Stimulated activated CD4-positive, alpha-beta T cell treated with anti-CD3 and anti-CD28 coated beads, Interleukin-12 subunit alpha, Interleukin-12 subunit beta, amount 100 ng/mL, for 48 hours (primary cell): ENCODE measurements at places on chromosomes 7 and 10.

DNA sequence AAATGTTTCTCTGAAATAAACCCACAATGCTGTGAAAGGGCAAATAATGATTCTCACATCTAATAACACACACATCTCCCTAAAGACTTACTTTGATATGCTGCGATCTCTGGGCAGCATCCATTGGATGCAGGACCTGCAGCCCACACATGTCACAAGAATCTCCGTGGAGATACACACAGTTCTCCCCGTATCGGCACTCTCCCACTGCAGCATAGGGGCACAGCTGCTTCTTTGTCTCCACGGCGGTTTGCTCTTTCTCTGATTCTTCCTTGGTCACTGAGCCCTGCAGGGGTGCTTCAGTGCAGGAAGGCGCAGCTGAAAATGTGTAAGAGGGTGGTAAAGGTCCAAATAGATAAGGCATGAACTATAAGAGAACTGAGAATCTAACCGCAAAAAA lies 20.4 kb downstream of the MKRN1 start:
- DNase-seq: no peak

DNA sequence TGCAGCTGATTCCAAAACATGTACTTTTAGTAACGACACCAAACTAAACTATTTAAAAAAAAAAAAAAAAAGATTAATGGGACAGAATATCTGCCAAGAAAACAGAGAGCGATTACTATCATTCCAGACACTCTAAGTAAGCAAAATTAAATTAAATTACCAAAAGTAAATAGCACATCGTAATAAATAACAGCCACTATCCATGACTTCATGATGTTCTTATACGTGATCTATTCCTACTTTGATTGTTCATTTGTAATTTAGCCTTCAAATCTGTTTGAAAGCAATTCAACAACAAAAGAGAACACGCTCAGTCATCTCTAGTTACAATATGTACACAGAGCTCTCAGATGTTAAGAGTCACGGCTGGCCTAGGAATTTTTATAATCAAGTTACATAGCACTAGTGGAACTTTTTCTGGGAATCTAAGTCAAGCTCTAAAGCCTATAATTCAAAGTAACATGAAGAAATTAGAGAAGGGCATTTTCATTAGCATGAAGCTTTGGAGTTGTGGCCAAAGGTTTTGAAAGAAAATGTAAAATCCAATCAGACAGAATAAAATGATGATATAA lies 241.7 kb upstream of the NEBL start:
- no peak for DNase-seq

GRCh38 chr7:70920876-70921275 lies 211.1 kb upstream of the GALNT17 start:
- no peak for DNase-seq

DNA sequence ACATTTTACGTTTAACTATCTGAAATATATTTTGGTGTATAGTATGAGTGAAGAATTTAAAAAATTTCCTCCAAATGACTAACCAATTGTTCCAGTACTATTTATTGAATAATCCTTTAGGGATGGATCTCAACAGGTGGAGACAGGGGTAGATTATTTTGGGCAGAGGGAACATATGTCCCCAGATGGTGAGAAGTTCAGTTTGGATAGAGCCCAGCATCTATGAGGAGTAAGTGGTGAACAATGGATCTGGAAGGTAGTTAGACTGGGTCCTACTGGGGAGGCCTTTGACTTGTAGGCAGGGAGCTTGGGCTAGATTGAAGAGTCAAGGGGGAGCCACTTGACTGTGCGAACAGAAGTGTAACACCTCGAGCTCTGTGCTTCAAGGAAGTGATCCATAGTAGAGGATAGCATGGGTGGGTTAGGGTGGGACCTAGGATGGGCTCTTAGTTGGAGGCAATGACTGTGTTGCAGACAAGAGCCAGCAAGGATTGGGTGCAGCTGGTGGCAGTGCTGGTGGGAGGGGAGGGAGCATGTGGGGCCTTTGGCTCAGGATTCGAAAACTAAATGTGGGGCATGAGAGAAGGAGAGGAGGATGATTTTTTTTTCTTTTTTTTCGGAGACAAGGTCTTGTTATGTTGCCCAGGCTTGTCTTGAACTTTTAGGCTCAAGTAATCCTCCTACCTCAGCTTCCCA lies 3.9 kb upstream of the PURB start:
- no peak for DNase-seq

GRCh38 chr7:77208416-77208815 lies 8.8 kb upstream of the FGL2 start:
- no peak for DNase-seq

GRCh38 chr7:29588900-29589696 lies 25.5 kb downstream of the PRR15 start:
- DNase-seq: peak; percentile 7

GRCh38 chr10:96038476-96039387 lies 4.7 kb upstream of the CCNJ start:
- DNase-seq: no peak

DNA sequence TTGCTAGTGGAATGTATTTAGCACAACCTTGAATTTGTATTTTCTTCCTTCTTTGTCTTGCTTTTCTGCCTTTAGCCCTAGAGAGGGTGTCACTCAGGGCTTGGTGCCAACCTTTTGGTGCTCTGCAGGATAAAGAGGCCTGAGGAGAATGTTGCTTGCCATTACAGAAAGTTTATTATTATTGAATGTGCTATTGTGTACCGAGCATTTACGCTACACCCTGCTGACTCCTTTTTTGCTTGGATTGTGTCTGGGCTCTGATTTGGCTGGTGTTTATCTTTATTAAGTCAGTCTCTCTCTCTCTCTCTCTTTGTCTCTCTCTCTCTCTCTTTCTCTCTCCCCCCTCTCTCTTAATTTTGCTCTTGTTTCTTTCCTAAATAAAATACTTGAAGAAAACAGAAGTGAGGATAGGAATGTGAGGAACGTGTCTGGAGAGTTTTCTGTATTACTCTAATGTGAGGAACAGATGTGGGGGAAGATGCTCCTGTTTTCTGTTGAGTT lies 284.4 kb upstream of the PHYHIPL start:
- DNase-seq: no peak

GRCh38 chr7:69122953-69123352 lies 475.3 kb upstream of the AUTS2 start:
- no peak for DNase-seq

DNA sequence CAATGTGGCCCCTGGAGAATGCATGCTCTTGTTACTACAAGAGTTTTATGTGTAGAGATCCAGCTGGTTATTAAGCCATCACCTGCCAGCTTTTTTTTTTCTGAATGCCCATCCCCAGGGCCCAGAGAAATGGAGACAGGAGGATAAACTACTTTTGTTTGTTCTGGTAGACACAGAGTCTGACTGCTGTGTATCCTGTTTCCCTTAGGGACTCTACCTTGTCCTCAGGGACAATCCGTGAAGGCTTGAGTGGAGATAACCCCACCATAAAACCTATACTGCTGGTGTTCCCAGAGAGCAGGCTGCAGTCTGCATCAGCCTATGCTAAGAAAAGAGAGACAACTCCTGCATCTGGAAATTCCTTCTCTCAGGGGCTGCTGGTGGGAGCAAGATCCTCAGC lies at the start of gene OR2A5:
TSS of gene OR2A5 (plus strand) at position 301 of the 400 bp plus-strand sequence. CDS start 1,454 bp downstream, outside the sequence.
- no peak for DNase-seq

DNA sequence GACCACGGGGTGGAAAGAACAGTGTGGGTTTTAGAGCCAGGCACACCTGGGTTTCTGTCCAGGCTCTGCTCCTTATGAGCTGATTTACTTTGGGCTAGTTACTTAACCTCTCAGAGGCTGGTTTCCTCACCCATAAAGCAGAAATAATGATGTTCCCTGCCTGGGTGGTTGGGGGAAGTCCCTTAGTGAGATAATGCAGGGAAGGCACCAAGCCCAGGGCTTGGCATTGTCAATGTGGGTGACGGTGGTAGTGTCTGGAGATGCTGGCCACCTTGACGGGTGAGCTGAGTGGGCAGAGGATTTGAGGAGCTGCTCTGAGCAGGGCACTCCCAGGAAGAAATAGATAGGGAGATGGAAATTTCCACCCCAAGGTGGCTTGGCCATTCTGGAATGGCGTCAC lies 65.2 kb downstream of the SH2D4B start:
- DNase-seq: no peak
